Vagina (tissue), 2 donors: ENCODE measurements at places on chromosomes 2 and 18. TPM values are rescaled to one million over a fixed set of nuclear protein-coding genes. Genes with fewer than 3 reads are reported as not detected.

DNA sequence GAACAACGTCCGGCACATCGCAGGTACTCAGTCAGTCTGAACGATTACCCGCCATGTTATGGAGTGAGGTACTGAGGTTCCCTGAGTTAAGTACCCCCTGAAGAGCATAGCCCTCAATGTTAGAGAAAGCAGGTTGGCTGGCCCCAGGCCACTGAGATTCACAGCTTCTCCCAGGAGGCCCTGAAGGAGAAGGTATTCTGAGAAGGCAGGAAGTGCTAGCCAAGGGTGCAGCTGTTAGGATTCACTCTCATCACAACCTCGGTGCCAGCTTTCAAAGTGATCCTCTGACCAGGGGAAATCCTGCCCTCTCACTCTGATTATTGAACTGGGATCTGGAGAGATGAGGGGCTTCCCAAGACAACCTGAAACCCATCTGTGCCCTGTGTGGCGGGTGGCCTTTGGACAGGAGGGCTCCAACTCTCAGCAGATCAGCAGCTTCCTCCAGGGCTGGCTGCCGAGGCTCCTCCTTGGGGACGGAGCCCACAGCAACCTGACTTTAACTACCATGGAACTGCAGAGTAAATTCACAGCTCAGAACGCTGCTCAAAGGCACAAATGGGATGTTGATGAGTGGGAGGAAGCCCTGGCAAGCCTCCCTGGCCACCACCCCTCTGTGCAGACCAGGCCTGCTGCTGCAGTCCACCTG, 7.8 kb downstream of the EHD3 start:
- H3K36me3 ChIP-seq, result no peaks in the 10 kb centered on the region
- H3K4me3 ChIP-seq, result no peak overlapping the region
- H3K4me1 ChIP-seq, result peaks cover 30% of the 10 kb centered on the region
- H3K27me3 ChIP-seq, result no peaks in the 10 kb centered on the region
- peak; percentile 74 for DNase-seq
- no peak overlapping the region for H3K27ac ChIP-seq

Gene ATP9B
- total RNA-seq, result 50.3 TPM

DNA sequence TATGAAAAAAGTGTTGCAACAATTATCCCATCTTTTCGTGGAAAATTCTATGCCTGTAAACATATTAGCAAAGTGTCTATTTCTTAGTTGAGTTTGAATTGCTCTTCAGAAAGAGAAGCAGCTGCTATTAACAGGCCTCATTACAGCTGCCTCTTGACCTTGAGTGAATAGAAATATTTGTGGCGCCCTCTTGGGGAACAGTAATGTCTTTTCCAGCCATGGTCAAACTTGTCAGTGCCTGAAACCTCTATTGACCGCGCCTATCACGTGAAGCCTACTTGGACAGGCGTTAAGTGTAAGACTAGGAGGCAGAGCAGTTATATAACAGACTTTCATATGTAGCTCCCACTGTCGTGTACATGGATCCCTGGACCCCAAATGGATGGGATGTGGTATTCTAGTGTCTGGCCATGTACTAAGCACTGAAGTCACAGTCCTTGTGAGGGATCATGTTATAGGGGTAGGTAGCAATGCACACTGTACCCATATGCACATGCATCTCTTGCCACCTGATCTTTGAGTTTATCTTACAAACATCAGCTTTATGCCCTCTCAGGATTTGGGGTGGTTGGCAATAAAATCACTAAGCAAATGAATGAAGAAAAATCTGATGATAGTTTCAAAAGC, 245.0 kb downstream of the PTGR3 start:
- no peak for DNase-seq
- no peaks in the 10 kb centered on the region for H3K4me1 ChIP-seq
- H3K27me3 ChIP-seq, result no peaks in the 10 kb centered on the region

Gene IL1RL2
- total RNA-seq, result 5.2 TPM

DNA sequence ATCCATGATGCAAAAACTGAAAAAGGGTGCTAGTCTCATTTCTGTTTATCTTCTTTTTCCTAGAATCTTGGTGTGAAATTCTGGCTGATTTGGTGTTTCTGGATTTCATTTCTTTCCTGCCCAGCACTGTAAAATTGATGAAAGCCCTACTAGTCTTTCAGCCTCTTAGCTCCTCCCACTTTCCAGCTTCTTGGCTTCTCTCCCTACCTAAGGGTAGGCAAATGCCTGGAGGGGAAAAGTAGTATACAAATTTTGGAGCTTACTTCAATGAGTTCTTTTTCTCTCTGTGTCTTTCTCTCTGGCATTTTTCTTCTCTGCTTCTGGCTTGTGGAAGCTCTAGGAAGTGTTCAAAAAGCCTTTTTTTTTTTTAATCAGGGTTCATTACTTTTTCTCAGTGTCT, 160.5 kb downstream of the XIRP2 start:
- no peak overlapping the region for H3K27ac ChIP-seq
- no peak overlapping the region for H3K4me3 ChIP-seq
- DNase-seq, result no peak
- no peaks in the 10 kb centered on the region for H3K4me1 ChIP-seq
- H3K27me3 ChIP-seq, result no peaks in the 10 kb centered on the region
